ENCODE measurements at places on chromosomes 6 and 20. TPM values are rescaled to one million over a fixed set of nuclear protein-coding genes. Genes with fewer than 3 reads are reported as not detected.

Gene SERPINB6
- total RNA-seq: 157 TPM

Gene LTB
- 6.2 TPM for total RNA-seq

Gene ITPR3
- total RNA-seq: 111 TPM

Gene PHF1
- total RNA-seq: 74.3 TPM

Gene CAP2
- 7.2 TPM for total RNA-seq

Gene SIRPB2
- total RNA-seq: 14.3 TPM

Gene ANKRD66
- not detected for total RNA-seq

GRCh38 chr6:10314163-10314955 is 100.5 kb downstream of the TFAP2A start:
- H3K27me3 ChIP-seq: peaks cover 6% of the 10 kb centered on the region
- no peaks in the 10 kb centered on the region for H3K36me3 ChIP-seq
- no peak overlapping the region for H3K4me3 ChIP-seq
- no peak for DNase-seq
- H3K27ac ChIP-seq: no peak overlapping the region
- no peaks in the 10 kb centered on the region for H3K4me1 ChIP-seq

DNA sequence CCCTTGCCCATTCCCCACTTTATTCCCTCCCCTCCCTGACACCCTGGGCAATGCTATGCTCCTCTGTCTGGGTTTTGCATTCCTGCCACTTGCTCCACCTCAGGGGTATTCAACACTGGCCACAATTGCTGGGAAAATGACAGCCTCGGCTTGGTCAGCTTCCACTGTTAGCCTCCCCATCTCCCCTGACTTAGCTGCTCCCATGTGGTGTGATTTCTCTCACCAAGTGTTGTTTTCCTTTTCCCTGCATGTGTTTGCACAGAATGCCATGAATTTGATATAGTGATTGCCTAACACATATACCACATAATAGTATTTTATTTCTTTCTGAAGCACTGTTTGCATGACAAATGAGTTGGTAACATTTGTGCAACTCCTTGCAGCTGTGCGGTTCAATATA is 1.4 kb upstream of the LEMD2 start:
- H3K4me1 ChIP-seq: peaks cover 24% of the 10 kb centered on the region
- no peak overlapping the region for H3K4me3 ChIP-seq
- no peaks in the 10 kb centered on the region for H3K27me3 ChIP-seq

GRCh38 chr6:113094779-113095178 is 747.6 kb downstream of the RFPL4B start:
- no peak overlapping the region for H3K27ac ChIP-seq
- no peaks in the 10 kb centered on the region for H3K36me3 ChIP-seq
- H3K27me3 ChIP-seq: no peaks in the 10 kb centered on the region
- DNase-seq: no peak
- H3K4me3 ChIP-seq: no peak overlapping the region

GRCh38 chr6:36633915-36634314 is 39.8 kb downstream of the SRSF3 start:
- no peaks in the 10 kb centered on the region for H3K27me3 ChIP-seq
- peaks cover 16% of the 10 kb centered on the region for H3K4me1 ChIP-seq
- H3K36me3 ChIP-seq: no peaks in the 10 kb centered on the region
- H3K4me3 ChIP-seq: no peak overlapping the region

DNA sequence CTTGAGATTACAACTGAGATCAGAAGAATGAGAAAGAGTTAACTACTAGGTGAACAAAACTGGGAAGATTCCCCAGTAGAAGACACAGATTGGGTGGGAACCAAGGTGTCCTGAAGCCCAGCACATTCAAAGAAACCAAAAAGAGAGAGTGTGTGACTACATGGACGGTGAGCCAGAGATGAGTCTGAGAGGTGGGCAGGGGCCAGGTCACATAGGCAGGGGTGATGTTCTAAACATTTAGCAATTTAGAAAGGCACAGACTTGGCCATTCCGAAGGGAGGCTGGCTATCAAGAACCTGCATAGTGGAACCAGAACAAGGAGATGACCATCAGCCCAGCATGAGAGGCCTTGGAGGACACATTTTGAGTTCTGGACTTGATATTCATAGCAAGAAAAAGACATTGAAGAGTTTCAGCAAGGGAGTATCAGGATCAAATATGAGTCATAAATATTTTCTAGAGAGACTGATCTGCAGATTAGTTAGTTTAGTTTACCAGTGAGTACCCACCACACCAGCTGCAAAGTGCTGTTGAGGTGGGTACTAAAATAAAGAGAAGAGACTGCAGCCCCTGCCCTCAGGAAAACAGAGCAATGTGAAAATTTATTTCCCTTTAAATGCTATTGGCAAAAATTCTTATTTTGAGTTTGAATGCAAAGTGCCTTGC is 340.5 kb upstream of the PRDM1 start:
- H3K27ac ChIP-seq: no peak overlapping the region
- no peak for DNase-seq
- no peaks in the 10 kb centered on the region for H3K4me1 ChIP-seq
- H3K27me3 ChIP-seq: no peaks in the 10 kb centered on the region
- no peak overlapping the region for H3K4me3 ChIP-seq

GRCh38 chr20:37223053-37223452 is 38.6 kb downstream of the GHRH start:
- H3K4me1 ChIP-seq: peaks cover 4% of the 10 kb centered on the region
- H3K27me3 ChIP-seq: no peaks in the 10 kb centered on the region
- H3K27ac ChIP-seq: no peak overlapping the region
- DNase-seq: no peak

GRCh38 chr20:18886756-18887155 is 73.2 kb downstream of the SCP2D1 start:
- H3K4me1 ChIP-seq: no peaks in the 10 kb centered on the region
- H3K27me3 ChIP-seq: no peaks in the 10 kb centered on the region
- H3K4me3 ChIP-seq: no peak overlapping the region
- no peak overlapping the region for H3K27ac ChIP-seq
- DNase-seq: no peak

DNA sequence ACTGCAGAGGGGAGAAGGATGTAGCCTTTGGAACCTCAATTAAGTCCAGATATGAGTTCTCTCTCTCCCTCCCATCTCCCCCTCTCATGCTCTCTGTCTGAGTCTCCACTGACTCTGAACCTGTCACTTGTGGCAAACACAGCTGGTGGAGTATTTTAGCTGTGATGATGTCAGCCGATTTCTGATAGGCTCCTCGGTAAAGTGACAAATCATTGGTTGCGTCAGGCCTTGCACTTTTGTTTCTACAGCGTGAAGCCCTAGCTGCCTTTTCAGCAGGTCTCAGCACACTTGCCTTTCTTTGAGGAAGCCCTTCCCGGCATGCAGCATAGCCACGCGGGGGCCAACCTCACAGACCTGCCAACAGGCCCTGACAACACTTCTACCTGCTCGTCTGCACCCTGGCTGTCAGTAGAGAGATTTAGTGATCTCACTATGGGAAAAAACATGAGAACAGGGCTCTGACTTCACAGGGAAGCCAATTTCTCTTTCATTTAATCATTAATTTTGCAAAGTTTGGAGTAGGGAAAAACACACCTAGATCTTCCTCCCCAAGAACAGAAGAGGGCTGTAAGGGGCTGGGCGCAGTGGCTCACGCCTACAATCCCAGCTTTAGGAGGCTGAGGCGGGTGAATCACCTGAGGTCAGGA is 84.4 kb downstream of the GMPR start:
- H3K36me3 ChIP-seq: peaks cover 21% of the 10 kb centered on the region
- peaks cover 40% of the 10 kb centered on the region for H3K4me1 ChIP-seq

GRCh38 chr20:22374678-22375590 is 209.4 kb downstream of the FOXA2 start:
- no peaks in the 10 kb centered on the region for H3K4me1 ChIP-seq
- DNase-seq: no peak
- H3K4me3 ChIP-seq: no peak overlapping the region
- H3K27ac ChIP-seq: no peak overlapping the region
- no peaks in the 10 kb centered on the region for H3K36me3 ChIP-seq
- H3K27me3 ChIP-seq: no peaks in the 10 kb centered on the region

GRCh38 chr6:2857185-2857579 is 15.5 kb upstream of the SERPINB1 start:
- H3K27ac ChIP-seq: peak overlapping the region; percentile 83
- no peaks in the 10 kb centered on the region for H3K36me3 ChIP-seq
- H3K4me1 ChIP-seq: peaks cover 46% of the 10 kb centered on the region
- H3K27me3 ChIP-seq: no peaks in the 10 kb centered on the region
- no peak for DNase-seq

DNA sequence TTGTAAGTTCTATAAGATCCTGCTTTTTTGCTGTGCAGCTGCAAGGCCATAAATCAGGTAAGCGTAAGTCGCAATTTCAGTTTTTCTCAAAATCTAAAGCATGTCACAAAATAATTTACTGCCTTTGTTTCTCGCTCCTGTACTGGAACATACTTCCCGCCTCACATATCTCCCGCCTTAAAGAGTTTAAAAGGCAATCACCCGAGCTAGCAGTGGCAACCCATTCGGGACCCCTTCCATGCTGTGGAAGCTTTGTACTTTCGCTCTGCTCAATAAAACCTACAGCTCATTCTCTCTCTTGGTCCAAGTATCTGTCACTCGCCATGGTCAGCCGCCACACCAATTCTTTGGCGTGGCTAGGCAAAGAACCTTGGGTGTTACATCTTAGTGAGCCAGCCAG is 34.0 kb downstream of the CEP85L start:
- H3K27ac ChIP-seq: no peak overlapping the region
- no peak overlapping the region for H3K4me3 ChIP-seq
- H3K27me3 ChIP-seq: no peaks in the 10 kb centered on the region
- no peaks in the 10 kb centered on the region for H3K4me1 ChIP-seq

GRCh38 chr6:90870561-90870960 is 283.7 kb upstream of the MAP3K7 start:
- DNase-seq: no peak
- no peaks in the 10 kb centered on the region for H3K4me1 ChIP-seq
- no peaks in the 10 kb centered on the region for H3K36me3 ChIP-seq
- no peaks in the 10 kb centered on the region for H3K27me3 ChIP-seq

- peaks cover 15% of the 10 kb centered on the region for H3K4me1 ChIP-seq
- H3K36me3 ChIP-seq: no peaks in the 10 kb centered on the region
- DNase-seq: no peak
- no peak overlapping the region for H3K4me3 ChIP-seq
- no peaks in the 10 kb centered on the region for H3K27me3 ChIP-seq
These were observed 5.1 kb upstream of the KIAA0408 start for GRCh38 chr6:127464161-127464880.

DNA sequence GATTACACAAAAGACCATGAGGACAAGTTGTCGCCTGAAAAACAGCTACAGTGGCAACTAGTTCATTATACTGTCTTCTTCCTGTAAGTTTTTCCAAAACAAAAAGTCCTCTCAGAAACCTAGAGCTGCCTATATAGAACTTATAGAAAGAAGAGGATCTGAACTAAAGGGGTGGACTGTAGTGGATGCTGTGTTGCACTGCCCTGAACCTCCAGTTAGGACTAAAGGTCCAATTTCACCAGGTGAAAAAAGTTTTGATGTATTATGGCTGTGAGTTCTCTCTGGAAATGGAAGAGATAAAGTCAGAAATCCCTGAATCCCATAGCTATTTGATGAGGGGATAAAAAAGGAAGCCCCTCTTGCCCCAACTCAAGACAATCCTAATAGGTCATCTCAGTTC is 56.6 kb upstream of the TSHZ2 start:
- H3K27me3 ChIP-seq: no peaks in the 10 kb centered on the region
- no peak overlapping the region for H3K4me3 ChIP-seq
- H3K36me3 ChIP-seq: no peaks in the 10 kb centered on the region
- H3K27ac ChIP-seq: no peak overlapping the region
- H3K4me1 ChIP-seq: no peaks in the 10 kb centered on the region
- DNase-seq: no peak

DNA sequence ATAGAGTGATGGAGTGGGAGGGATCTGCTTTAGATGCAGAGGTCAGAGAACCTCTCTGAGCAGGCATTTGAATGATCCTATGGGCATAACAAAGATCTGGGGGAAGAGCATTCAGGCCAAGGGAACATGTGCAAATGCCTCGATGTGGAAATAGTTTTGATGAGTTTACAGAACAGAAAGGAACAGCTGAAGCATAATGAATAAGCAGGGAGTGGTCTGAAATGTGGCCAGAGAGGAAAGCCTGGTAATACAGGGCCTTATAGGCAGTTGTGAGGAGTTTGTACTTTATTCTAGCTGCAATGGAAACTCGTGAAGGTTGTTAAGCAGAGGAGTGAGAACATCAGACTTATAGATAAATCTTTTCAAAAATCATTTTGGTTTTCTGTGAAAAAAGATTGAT is 33.0 kb upstream of the ME1 start:
- no peaks in the 10 kb centered on the region for H3K36me3 ChIP-seq
- no peak overlapping the region for H3K4me3 ChIP-seq
- DNase-seq: no peak
- no peak overlapping the region for H3K27ac ChIP-seq

DNA sequence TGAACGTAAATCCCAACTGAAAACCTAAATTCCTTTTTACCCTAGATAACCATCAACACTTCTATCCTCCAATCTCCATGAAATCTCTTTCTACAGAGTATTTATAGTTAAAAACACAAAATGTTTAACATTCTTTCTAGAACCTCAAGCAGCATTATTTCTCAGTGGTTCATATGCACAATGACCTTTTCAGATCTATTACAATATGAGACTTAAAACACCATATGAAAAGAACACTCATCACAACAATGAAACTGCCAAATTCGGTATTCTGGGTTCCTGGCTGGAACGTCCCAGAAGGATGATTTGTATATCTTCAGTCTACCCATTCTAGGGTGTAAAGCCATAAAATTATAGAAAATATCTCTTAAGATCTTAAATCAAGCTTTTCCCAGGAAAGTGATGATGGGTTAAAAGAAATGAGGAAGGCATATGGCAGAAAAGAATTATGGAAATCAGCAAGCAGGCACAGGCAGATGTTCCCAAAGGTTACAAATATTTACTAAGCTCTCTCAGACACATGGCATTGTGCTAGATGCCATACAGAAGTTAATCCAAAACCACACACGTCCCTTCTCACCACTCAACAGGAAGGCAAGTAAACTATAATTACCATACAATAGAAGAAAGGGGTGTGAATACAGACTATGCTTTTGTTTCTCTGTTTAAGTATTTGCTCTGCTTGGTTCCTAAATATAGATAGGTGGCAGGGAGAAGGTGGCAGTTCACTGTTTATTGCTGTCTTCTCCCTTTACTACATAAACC is 118.0 kb downstream of the CHD6 start:
- H3K36me3 ChIP-seq: peaks cover 26% of the 10 kb centered on the region
- peaks cover 2% of the 10 kb centered on the region for H3K4me1 ChIP-seq
- no peaks in the 10 kb centered on the region for H3K27me3 ChIP-seq
- H3K4me3 ChIP-seq: no peak overlapping the region
- no peak for DNase-seq
- no peak overlapping the region for H3K27ac ChIP-seq

GRCh38 chr6:33205191-33206026 is 954 bp downstream of the HSD17B8 start:
- no peak for DNase-seq
- H3K36me3 ChIP-seq: peaks cover 35% of the 10 kb centered on the region
- H3K27ac ChIP-seq: peak overlapping the region; percentile 68
- H3K4me1 ChIP-seq: peaks cover 39% of the 10 kb centered on the region
- H3K4me3 ChIP-seq: peak overlapping the region; percentile 82

Data from upper lobe of right lung (tissue), 1 donor.